ENCODE measurements at places on chromosomes 3 and 15.

DNA sequence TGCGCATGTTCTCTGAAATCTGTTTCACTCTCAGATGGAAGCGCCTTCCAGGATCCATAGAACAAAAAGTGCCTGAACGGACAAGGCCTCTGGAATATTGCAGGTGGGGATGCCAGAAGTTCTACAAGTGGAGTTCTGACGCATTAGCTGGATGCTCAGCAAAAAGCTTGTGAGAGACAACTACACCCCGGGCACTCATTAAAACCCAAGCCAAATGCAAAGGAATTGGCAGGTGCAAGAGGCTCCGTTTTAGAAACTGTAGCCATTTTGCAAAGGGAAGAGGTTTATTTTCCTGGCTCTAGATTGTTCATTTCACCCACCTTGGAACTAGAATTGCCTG, 35.2 kb upstream of the SLC24A5 start:
- DNase-seq = no peak

DNA sequence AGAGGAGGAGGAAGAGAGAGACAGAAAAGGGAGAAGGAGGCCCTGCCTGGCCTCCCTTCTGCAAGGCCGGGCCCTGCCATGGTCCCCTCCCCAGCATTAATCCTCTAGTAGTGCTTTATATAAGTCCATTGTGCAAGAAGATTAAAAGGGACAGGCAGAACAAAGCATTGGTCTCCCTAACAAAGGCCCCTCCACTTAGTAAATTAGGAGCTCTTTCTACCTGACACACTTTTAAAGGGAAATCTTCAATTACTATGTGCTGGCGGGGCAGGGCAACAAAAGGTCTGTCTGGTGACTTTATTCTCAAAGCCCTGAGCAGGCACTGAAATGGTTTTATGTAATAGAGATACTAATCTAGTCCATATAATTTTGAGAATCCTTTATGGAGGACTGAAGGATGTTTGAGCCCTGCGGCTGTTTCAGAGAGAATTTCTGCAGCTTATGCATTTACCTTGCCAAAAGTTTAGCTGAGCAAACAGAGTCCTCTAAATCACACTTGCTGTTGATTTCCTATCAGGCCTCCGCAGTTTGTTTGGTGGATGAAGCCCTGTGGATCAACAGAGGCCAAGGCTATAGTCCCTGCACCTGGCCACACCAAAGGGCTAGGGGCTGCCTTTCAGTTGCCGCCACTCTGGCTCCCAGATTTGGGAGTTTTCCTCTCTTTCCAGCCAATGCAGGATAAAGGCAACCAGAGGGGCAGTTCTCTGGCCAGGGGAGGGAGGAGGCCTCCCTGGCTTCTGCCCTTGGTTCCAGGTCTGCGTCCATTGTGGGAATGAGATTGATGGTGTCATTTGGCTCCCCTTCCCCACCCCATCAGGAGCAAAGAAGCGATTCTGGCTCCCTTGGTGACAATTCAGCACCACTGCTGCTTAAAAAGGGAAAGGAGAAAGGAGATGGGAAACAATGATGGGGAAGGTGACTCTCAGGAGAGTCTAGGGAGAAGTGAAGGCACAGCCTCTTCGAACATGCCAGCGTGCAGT, 148.0 kb downstream of the MEGF11 start:
- no peak for DNase-seq

- no peak for DNase-seq
These were observed 115.2 kb upstream of the TMCO5A start for GRCh38 chr15:37819191-37819590.

DNA sequence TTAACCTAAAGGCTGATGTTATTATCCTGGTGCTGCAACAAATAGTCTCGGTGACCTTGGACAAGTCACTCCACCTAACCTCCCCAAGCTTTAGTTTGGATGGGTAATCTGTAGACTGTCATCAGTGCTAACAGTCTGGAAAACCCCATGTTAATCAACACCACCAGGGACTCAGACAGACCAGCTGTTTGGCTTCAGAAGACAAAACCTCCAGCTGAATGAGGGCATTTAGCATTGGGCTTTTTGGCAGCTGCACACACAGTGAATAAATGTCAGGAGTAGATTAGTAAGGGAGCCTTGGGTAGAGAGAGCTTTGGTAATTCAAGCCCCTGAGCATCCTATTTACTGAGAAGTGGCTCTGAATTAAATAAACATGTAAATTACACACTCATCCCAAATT, 24.9 kb upstream of the C3orf80 start:
- DNase-seq = no peak

DNA sequence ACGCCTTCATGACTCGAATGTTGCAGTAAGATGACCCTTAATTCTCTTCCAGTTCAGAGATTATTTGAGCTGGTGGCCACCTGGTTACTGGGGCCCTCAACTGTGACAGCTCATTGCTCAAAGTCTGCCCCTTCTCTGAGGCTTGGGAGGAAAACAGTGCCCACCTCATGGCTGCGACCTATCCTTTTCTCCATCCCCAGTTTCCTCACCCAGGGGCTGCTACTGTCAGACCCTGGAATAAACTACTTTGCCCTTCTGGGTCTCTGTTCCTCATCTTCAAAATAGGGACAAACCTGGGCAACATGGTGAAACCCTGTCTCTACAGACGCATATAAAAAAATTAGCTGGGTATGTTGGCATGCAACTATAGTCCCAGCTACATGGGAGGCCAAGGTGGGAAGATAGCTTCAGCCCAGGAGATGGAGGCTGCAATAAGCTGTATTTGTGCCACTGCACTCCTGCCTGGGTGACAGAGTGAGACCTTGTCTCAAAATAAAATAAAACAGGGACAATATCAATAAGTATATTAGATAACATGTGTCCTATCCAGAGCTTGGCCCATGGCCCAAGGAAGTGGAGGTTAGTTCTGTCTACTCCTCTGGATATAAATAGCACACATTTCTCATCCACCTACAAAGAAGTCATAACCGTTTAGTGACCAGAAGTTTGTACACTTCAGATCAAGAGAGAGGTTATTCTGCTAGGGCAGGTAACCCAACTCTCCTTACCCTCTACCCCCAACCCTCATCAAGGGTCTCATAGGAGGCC, 2.2 kb upstream of the RASL12 start:
- no peak for DNase-seq

DNA sequence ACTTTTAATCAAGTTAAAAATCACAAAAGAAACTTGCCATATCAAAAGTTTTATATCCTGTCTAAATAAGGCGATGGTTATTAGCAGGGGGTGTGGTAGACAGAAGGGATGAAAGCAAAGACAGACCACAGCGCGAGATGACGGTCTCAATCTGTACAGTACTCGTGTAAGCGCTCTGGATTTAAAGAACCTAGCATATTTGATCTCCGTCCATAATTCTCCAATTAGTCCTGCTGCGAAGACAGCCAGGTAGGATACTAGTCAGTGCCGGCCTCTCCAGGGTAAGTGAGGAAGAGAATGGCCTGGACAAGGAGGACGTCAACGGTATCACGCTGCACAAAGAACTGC, 701 bp downstream of the SGO1 start:
- no peak for DNase-seq

DNA sequence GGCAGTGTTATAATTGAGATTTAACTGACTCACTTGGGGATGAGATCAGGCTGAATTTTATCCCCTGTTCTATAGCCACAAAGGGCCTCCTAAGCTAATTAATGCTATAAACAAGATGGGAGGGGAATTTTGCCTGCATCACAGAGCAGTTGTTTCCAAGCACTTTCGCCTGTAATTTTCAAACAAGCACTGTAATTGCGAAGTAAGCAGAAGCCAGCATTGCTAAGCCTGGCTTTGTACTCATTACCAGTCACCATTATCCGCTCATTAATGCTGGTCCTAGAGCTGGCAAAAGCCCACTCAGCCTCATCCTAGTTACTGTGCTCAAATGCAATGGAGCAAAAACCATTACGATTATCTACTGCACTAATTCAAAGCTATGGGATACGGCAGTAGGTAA, 356.6 kb upstream of the UBE2E2 start:
- DNase-seq = no peak

DNA sequence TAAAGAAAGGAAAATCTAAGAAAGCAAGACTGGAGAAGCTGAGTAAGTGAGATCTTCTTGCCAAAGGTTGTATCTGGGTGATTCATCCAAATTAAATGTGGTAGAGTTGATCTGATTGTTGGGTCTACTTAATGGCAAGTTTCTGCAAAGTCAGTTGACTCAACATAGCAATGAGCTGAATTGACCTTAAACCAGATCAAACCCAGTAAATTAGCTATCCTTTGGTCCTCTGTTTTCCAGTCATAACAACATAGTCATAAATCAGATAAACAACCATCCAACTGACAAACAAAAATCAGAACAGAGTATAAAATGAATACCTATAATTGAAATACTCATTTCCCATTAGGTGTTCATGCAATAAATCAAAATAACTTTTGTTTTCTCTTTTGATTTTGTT, 142.6 kb upstream of the CFAP20DC start:
- no peak for DNase-seq

GRCh38 chr3:123682781-123683504, 98.1 kb upstream of the HACD2 start:
- no peak for DNase-seq

DNA sequence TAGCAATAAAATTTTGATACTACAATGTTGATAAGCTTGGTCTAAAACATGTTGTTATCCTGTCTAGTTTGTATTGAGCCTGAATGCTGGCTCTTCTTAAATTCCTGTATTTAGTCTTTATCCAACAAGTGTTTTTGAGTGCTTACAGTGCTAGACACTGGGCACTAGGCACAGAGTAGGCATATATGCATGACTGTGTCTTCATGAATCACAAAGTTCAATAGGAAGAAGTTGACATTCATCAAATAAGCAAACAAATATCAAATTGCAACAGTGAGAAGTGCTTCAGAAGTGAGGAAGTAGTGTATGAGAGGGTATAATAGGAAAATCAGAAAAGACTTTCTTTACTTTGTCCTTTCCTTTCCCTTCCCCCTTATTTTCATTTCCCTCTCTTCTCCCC, 6.8 kb downstream of the CD96 start:
- no peak for DNase-seq

GRCh38 chr15:77311020-77311419, 108.9 kb downstream of the PEAK1 start:
- no peak for DNase-seq

DNA sequence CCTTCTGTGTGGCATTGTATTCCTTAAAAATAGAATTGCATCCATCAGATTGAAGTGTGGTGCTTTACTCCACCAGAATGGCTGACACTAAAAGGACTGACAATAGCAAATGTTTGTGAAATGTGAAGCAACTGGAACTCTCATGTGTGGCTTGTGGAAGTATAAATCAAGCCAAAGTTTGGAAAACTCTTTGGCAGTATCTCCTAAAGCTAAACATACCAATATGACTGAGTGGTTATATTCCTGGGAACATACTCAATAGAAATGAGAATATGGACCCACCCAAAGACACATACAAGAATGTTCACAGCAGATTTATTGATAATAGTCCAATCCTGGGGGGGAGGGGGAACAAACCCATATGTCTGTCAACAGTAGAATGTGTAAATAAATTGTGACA, 87.1 kb downstream of the RARB start:
- DNase-seq = no peak

DNA sequence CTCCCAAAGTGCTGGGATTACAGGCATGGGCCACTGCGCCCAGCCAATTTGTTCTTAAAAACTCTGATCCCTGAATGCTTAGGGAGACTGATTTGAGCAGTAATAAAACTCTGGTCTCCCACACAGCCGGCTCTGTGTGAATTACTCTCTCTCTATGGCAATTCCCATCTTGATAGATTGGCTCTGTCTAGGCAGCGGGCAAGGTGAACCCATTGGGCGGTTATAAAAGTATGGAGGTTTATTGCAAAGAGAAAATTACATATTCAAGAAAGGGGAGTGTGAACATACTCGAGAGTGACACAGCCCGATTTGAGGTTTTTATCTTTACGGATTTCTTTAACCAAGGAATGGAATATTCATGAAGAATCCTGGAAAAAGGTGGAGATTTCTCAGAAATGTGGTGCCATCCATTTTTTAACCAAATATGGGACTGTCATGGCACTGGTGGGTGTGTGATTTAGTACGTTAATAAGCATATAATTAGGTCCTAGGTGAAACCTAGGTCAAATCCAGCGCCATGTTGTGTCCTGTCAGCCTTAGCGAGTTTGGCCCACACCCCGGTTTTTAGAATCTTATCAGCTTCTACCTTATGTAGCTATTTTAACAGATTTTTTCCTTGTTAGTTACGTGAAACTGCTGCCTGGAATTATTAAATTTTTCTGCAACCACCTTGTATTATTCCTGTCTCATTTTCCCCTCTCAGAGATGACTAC, 7.2 kb upstream of the GMPS start:
- no peak for DNase-seq

GRCh38 chr3:123449102-123449996, 459 bp upstream of the ADCY5 start:
- DNase-seq = peak; percentile 72

DNA sequence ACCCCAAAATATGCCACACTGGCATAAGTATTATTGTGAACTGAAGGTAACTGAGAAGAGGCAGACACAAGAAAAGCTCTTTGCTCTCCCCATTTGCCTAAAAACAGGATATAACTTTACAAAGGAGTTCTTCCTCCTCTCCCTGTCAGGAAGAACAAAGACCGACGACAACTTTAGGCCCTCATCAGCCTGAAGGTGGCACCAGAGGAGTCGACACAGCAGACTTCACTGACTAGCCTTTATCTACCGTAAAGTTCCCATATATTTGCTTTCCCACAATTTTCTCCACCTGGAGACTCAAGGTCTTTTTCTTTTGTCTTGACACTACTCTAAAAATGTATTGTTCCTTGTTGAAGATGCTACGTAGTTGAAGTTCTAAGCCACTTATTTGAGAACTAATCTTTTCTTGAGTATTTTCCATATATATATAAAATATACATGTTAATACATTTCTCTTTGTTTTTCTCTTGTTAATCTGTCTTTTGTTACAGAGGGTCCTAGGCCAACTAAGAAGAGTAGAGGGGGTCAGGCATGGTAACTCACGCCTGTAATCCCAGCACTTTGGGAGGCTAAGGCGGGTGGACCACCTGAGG, 16.2 kb upstream of the XIRP1 start:
- DNase-seq = no peak

DNA sequence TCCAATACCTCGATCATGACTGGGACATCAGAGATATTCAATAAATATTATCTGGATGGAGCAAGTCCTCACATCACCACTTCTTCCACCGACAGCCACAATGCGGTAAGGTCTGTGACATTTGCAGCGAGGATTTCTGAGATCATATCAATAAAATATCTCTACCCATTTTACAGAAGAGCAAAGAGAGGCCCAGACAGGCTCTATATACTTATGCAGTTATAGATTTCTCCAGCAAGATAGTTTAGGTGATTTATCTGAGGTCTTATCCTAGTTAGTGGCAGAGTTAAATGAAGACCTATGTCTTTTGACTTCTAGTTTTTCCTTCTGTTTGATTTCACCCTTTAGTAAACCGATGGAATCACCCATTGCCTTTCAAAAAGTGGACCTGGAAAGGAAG, 81.6 kb downstream of the TNIK start:
- DNase-seq = no peak

All from nucleus accumbens (tissue), 56 donors.